Metanephros (tissue), 2 donors: ENCODE measurements at places on chromosomes 11 and 22. TPM values are rescaled to one million over a fixed set of nuclear protein-coding genes. Genes with fewer than 3 reads are reported as not detected.

Gene OR52H1
- total RNA-seq: 2.3 TPM

Gene KLHL35
- 1.9 TPM for total RNA-seq

Gene MUC15
- 4.6 TPM for total RNA-seq

Gene BARX2
- total RNA-seq: 0.12 TPM

Gene GGT5
- 12.1 TPM for total RNA-seq

Gene ANO1
- total RNA-seq: 38.1 TPM

Gene MMP1
- 0.06 TPM for total RNA-seq

Gene PATE2
- total RNA-seq: not detected
